ENCODE measurements at places on chromosomes 7 and 10. TPM values are rescaled to one million over a fixed set of nuclear protein-coding genes. Genes with fewer than 3 reads are reported as not detected.

The LRMDA gene
- total RNA-seq, result 0.13 TPM

The PHKG1 gene
- total RNA-seq, result 0.32 TPM

The HSPA12A gene
- 4.8 TPM for total RNA-seq

The NEUROG3 gene
- total RNA-seq, result not detected

The TAC1 gene
- total RNA-seq, result not detected

- no peak for DNase-seq
Measured at GRCh38 chr10:114307731-114308130, 68.7 kb downstream of the VWA2 start.

DNA sequence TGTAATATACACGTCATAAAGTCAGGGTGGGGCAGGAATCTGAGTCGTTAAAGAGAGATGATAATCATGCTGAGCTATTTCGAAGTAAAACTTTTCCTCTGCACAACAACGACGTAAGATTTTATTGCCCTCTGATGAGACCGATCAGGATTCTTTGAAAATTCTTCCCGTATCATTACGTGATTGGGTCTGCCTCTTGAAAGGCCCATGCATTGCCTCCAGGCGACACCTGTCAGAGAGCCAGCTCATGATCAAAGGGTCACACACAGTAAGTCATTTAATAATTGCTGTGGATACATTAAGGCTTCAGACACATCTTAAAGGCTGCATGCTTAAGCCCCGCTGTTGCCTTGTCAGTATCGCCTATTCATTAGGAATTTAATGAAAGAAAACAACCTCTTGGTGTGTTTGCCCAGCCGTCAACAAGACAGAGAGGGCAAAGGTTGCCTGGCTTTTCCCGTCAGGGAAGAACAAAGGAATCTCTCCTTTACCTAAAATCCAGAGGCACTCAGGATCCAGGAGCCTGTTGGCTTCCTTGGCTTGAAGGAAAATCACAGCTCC, 189.0 kb upstream of the SH2B2 start:
- peak; percentile 35 for DNase-seq

GRCh38 chr10:117552156-117552631, 9.6 kb downstream of the EMX2 start:
- peak; percentile 65 for DNase-seq

GRCh38 chr7:92656121-92656520, 65.9 kb upstream of the FAM133B start:
- DNase-seq, result no peak

GRCh38 chr7:24372961-24373955, 89.3 kb downstream of the NPY start:
- no peak for DNase-seq

- DNase-seq, result no peak
Measured at GRCh38 chr7:45716380-45717203, 142.4 kb downstream of the ADCY1 start.

DNA sequence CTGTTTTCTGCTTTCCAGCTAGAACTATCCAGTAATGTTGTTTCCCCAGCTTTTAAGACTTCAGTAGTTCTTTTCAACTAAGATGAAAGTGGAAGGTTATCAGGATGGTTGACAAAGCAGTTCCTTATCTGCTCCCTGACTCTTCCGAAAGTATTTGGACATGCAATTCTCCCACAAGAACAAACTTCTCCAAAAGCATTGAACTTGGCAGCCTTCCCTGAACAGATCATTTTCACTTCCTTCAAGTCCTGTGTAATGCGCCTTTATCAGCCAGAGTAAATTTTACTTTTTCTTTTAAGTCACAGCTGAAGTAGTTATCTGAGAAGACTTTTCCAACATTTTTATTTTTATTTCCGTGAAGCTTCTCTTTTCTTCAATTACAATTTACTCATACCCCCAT, 39.7 kb downstream of the CDC14C start:
- DNase-seq, result no peak

GRCh38 chr7:107398161-107398560, 71.7 kb upstream of the GPR22 start:
- DNase-seq, result no peak

- DNase-seq, result no peak
Measured at GRCh38 chr10:132044803-132045202, 20.9 kb upstream of the JAKMIP3 start.

DNA sequence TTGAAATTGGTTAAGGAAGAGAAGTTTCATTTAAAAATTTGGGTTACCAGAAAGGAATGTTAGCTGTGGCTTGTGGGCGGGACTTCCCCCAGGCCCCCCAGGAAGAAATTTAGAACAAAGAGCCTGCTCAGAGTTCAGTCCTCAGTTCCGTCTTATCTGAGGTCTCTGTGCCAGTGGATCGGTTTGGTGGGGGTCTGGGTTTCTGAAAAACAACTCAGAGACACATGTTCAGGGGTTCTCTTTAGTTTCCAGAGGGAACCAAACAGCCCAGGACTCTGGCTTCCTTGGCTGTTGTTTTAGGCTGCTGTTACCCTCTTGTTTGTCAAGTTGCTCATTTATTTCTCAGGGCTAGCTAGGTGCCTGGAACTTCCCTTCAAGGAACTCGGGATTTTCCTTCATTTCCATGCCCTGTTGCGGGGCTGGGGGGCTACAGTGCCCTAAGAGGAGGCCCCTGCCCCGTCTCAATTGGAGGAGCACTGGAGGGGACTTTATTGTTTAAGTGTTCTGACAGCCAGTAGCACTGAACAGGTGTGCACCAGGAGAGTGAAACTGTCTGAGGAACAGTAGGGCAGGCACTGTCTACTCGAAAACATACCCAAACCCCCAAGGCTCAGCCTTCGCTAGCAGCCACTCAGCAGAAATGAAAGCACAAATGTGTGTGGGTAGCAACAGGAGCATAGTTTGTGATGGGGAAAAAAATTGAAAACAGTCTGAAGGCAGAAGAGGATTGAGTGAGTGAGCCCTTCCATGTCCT, 59.9 kb downstream of the ALOX5 start:
- no peak for DNase-seq

- DNase-seq, result no peak
Measured at GRCh38 chr7:72268796-72269195, 143.3 kb downstream of the CALN1 start.

GRCh38 chr10:103055105-103055504, 137.0 kb downstream of the CNNM2 start:
- DNase-seq, result no peak

GRCh38 chr10:61780732-61781131, 118.0 kb downstream of the CABCOCO1 start:
- DNase-seq, result no peak

GRCh38 chr10:62015994-62016393, 114.5 kb downstream of the ARID5B start:
- no peak for DNase-seq

DNA sequence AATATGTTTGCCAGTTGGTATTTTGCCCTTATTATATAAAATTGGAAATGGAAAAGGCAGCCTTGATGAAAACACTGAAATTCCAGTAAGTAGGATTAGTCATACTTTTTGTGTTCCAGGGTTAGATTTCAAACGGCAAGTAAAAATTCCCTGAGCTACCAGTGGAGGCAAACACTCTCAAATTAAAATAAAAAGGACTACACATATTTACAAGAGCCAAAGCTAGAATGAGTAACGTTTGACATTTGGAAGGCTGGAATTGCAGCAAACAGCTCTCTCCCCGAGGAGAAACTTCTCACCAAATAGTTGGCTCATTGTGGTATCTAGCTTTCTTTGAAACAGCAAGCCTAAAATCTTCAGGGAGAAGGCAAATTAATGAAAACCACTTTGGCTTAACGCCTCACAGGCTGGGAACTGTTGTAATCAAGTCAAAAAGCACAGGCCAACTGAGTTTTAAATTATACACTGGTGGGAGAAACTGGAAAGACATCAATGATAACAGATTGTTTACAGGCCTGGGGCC, 288.4 kb downstream of the SNX13 start:
- peak; percentile 93 for DNase-seq

GRCh38 chr7:5231116-5231515, 41.1 kb downstream of the WIPI2 start:
- DNase-seq, result no peak

DNA sequence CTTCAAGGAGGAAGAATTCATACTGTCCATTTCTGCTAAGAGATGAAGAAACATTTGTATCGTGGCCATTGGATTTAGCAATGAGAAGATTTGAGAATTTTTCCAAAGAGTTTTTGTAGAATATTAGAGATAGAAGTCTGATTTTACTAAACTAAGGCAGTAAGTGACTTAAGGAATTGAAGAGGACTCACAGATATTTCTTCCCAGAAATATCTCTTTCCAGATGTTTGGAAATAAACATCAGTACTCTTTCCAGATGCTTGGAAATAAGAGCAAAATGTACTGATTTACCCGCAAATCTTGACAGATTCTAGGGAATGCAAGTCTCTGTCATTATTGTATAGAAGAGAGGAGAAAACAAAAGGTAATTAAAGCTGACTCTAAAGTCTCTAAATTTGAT, 91.3 kb downstream of the IMMP2L start:
- no peak for DNase-seq

GRCh38 chr7:20241194-20241910, 24.2 kb upstream of the MACC1 start:
- peak; percentile 77 for DNase-seq

DNA sequence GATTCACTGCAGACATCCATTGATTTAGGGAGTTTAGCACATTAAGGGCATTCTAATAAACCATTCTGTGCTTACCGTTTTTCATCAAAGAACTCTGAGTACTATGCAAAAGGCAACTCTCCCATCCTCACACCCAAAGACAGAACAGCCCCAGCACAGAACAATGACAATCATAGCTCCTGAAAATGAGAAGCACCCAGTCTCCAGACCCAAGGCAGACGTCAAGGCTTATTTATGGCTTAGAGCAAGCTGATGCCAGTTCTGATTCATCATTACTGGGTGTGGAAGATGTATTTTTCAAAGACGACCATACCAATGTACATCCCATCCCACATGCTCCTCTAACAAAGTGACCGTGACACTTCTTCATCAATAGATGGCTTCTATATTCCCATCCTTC, 67.6 kb downstream of the OSBPL3 start:
- DNase-seq, result no peak

DNA sequence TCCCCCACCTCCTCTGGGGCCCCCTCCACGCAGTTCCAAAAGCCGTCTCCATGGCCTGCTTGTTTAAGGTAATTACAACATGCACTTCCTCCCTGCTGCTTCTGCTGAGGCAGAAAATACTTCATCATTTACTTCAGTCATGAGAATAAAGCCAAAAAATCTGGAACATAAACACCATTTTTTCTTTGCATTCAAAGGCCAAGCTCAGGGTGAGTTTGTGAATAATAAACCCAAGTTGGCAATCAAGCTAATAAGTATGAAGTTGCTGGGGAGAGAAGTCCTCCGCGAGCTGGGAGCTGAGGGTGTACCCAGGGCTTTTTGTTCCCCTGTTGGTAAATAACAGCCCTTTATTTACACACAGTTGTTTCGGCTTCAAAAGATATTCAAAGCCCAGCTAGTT, 70.5 kb downstream of the FAM204A start:
- DNase-seq, result peak; percentile 9

GRCh38 chr7:7190142-7190541, 7.8 kb downstream of the C1GALT1 start:
- peak; percentile 64 for DNase-seq

DNA sequence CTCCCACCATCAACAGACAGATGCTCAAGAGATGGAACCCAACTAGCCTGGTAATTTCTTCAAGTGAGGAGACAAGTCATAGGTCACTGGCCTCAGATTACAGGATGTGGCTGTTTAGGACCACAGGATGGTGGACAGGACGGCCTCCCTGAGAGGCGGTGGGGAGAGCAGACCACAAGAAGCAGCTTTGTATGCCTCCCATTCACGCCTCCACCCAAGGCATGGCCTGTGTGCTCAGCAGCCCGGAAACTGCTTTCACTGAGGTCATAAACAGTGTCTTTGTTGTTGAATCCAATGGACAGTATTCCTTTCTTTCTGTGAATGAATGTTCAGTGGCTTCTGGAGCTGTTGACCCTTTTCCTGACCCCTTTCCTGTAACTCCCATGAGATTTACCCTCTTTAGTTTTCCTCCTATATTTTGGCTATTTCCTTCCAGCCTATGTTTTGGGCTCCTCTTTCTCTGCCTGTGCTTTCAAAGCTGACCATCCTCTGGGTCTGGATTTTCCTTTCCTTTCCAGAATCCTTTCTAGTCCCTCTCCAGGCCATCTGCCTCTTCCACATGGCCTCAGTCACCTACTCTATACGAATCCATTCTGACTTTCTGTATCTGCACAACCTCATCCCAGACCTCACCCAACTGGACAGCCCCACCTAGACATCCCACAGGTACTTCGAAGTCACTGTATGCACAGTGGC, 32.4 kb upstream of the INPP5F start:
- DNase-seq, result no peak

- DNase-seq, result no peak
Measured at GRCh38 chr10:88385601-88386203, 197.4 kb downstream of the RNLS start.

GRCh38 chr10:69962746-69963135, 89.9 kb upstream of the MACROH2A2 start:
- no peak for DNase-seq

GRCh38 chr10:36489181-36489580, 636.2 kb upstream of the ANKRD30A start:
- DNase-seq, result no peak

GRCh38 chr10:71371750-71372166, 25.0 kb upstream of the CDH23 start:
- DNase-seq, result no peak

DNA sequence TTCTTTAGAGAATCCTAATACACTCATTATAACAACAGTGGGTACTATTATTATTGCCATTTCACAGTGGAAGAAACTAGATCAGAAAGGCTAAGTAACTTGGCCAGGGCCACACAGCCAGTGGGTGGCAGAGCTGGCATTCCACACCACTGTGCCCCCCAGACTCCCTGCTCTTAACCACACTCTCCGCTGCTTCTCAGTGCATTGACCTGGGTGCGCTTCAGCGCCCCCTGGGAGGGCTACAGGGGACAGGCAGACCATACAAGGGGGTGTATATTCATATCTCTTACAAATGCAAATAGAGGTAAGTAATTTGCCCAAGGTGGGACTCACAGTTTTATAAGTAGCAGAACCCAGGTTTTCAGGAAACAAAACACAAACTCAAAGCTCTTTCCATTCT, 77.0 kb upstream of the NMT2 start:
- no peak for DNase-seq

GRCh38 chr10:33861016-33861704, 526.7 kb upstream of the NRP1 start:
- DNase-seq, result no peak

DNA sequence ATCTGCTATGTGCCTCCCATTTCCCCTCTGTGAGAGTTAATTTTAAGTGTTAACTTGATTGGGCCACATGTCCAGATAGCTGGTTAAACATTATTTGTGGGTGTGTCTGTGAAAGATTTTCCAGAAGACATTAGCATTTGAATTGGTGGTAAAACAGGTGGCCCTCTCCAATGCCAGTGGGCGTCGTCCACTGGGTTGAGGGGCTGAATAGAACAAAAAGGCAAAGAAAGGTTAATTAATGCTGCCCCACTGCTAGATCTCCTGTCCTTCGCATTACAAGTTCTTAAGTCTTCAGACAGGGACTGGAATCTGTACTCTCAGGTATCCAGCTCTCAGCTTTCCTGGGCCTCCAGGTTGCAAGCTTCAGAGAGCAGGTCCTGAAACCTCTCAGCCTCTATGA, 1160.9 kb upstream of the LRRN3 start:
- no peak for DNase-seq

- peak; percentile 83 for DNase-seq
Measured at GRCh38 chr7:135758531-135758932, 9.9 kb upstream of the FAM180A start.

- peak; percentile 61 for DNase-seq
Measured at GRCh38 chr7:139737221-139738100, 40.3 kb downstream of the HIPK2 start.

All from GM23248 (cell line).